Activated CD8-positive, alpha-beta memory T cell treated with anti-CD3 and anti-CD28 coated beads, Interleukin-2, amount 10 ng/mL, durations not matched to agents 7 days and 5 days (primary cell): ENCODE measurements at places on chromosomes 12 and 14.

DNA sequence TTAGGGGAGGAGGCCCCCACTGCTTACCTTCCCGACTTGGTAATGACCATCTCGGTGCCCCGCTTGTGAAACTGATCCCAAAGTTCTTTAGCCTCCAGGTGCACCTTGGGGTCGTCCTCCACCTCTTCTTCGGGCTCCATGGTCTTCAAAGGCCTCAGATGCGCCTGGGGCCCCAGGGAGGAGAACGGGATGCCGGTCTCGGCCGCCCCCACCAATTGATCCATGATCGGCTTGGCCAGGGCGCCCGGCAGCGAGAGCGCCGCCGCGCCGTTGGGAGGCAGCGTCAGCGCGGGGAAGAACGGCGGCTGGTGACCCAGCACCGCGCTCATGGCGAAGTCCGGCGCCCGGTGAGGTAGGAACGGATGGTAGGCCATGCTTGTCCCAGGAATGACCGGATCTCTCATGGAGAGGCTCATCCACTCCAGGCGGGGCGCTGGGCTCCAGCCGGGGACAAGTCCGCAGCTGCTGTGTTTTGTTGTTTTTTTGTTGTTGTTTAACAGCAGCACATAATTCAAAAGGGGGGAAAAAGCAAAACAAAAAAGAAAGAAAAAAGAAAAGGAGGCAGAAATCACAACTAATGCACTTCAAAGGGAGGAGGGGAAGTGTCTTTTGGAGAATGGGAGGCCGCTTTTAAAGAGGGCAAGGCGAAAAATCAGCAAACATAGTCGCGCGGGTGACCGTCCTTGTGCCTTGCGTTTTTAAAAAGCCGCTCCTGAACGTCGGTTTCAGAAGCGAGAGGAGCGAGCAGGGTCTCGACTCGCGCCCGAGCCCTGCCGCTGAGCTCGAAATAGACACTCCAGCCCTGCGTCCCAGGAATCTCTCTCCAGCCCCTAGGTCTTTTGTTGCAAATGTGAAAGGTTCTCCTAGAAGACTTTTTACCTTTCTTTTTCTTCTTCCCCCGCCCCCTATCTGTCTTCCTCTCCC lies 928 bp downstream of the TBX3 start:
- no peak for DNase-seq

DNA sequence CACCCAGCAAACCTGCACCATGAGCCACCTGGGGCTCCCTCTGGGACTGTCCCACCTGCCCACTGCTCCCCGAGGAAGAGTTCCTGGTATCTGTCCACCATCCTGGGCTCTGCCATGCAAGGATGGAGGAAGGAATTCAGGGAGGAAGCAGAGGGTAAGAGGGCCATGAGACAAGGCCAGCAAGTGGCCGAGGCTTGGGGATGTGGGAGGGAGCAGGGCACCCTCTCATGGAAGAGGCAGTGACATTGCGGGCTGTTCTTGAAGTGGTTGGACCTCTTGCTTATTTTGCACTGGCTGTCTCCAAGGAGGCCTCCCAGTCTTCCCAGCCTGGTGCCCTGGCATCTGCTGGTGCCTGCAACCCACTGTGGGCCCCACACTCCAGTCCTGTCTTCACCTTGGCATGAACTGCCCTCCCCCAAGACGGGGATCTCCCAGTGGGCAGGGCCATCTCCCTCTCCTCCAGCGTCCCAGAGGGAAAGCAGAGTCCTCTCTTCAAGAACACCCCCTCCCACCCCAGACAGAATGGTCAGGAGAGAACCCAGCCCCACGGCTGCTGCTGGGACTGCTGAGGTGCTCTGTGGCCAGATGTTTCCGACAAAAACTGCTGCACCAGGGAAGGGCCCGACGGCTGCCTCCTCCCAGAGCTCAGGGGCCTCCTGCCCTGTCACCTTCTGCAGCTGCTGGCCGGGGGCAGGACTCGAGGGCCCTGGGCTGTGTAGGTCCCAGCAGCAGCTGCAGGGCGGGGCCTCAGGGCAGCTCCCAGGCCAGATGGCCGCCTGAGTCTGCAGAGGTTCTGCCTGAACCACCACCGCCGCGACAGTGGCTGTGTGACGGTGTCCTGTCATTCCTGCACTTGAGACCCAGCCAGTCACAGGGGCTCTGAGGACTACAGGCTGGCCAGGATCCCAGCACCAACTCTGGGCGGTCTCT lies 1.8 kb upstream of the AKT1 start:
- no peak for DNase-seq

DNA sequence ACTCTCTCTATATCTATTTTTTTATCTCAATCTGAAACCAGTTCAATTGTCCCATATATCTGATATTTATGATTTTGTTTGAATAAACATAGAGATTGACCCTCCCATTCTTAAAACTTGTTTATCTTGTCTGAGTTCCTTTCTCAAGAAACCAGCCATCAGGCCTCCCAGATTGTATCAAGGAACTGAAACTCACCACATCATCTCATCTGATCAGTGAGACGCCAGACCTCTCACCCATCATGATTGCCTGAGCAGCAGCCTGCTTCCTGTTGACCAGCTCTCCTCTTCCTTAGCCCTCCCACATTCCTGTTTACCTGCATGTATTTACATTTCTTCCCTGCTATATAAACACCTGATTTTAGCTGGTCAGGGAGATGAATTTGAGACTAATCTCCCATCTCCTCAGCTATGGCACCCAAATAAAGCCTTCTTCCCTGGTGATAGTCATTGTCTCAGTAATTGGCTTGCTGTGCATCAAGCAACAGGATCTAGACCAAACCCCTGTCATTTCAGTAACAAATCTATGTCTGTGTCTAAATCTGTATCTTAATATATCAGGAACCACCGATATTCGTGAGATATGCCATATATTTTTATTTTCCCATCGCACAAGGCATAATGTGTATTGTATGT lies 323.6 kb downstream of the TMTC2 start:
- DNase-seq = no peak

DNA sequence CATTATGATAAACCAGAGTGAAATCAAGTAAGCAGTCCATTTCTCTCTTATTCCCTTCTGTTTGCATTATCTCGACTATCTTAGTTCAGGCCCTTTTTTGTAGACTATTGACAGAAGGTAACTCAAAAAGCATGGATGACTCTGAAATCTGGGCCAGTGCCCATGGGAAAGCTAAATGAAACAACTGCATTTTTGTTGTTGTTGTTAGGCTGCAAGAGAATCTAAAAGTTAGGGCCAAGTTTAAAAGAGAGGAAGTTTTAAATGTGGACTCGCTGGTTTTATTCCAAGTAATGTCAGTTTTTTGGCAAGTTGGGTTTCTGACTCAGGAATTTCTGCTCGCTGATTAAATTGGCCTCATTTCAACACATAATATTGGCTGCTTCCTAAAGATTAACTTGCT lies 201.1 kb downstream of the PIK3C2G start:
- no peak for DNase-seq

DNA sequence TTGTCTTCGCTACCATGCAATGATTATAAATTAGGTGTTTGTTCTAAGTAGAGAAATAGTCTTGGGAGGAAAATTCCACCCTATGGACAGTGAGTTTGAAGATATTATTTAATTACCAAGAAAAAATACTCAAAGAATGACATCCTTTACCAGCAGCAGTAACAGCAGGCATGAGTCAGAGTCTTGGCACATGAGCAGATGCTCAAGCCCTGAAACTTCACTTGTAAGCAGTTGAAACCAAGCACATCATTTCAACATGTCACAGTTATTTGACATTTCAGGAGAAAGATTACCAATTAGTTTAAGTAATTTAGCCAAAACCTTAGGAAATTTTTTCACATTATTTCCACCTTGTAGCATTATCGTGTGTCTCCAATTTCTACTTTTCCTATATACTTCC lies 99.2 kb downstream of the C12orf50 start:
- DNase-seq = no peak

- peak; percentile 50 for DNase-seq
Observed at GRCh38 chr14:50822501-50823042, 8.4 kb downstream of the NIN start.

- DNase-seq = no peak
Observed at GRCh38 chr14:68568907-68569897, 223.7 kb downstream of the ZFP36L1 start.

GRCh38 chr12:113075137-113075683 lies 18.7 kb downstream of the DTX1 start:
- no peak for DNase-seq
